ENCODE measurements at places on chromosomes 12 and 14. TPM values are rescaled to one million over a fixed set of nuclear protein-coding genes. Genes with fewer than 3 reads are reported as not detected.

The RFX4 gene
- not detected for total RNA-seq

The NELL2 gene
- total RNA-seq, result 2.4 TPM

DNA sequence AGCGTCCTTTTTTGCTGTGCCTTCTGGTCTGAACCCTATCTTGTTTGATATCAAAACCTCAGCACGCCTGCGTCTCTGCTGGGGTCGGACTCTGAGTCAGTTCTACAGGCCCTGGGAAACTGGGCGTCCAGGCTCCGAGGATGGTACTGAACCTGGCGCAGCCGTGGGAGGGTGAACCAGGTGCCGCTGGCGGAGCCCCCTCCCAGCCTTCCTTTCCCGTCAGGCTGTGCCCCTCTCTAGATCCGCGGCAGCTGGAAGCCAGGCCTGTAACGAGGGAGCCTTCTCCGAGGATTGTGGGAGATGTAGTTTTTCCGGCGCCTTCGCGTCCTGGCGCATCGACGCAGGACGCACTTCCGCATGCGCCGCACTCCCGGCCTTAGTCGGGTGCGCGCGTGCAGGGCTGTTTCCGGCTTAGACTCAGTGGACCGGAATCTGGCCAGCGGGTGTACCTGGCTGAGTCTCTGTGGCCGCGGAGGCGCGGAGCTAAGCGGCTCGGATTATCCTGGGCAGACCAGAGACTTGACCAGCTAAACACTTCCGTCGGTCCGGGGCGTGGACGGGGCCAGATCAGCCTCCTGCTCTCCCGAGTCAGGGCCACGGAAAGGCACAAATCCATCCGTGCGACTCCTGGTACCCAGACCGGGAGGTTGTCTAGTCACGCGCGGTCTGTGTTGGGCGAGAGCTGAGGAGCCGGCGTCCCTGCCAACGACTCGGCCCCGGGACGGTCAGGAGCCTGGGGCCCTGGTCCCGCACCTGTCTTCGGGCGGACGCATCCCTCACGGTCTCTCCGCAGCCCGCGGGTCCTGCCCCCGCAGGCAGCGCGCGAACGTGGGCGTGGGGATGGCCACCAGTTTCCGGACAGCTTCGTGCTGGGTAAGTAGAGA, at the start of gene ZNF26:
ZNF26 (plus strand) TSS at position 367 of the 884 bp plus-strand sequence; CDS start at position 841, 474 bp downstream.
- peak; percentile 93 for DNase-seq

The CRIP2 gene
- 41.6 TPM for total RNA-seq

GRCh38 chr12:41521872-41522379, 333.8 kb downstream of the PDZRN4 start:
- DNase-seq, result no peak

- no peak for DNase-seq
Measured at GRCh38 chr12:89092297-89092696, 260.0 kb downstream of the DUSP6 start.

The SMCO3 gene
- not detected for total RNA-seq

All from mucosa of descending colon (tissue), 3 donors.